T1000 (cell line): ENCODE measurements at places on chromosomes 2 and 18.

DNA sequence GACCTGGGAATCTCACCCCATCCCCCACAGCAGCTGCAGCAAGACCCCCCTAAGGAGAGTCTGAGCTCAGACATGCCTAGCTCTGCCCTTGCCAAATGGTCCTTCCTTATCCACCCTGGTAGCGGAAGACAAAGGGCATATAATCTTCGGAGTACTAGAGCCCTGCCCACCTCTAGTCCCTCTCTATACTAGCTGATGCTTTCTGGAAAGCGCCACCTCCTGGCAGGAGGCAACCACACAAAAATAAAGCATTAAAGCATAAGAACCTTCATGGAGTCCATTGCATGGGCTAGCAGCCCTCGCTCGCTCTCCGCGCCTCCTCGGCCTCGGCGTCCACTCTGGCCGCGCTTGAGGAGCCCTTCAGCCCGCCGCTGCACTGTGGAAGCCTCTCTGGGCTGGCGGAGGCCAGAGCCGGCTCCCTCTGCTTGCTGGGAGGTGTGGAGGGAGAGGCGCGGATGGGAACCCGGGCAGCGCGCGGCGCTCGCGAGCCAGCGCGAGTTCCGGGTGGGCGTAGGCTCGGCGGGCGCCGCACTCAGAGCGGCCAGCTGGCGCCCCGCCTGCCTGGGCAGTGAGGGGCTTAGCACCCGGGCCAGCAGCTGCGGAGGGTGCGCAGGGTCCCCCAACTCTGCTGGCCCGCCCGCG lies 941.2 kb downstream of the SUCLG1 start:
- DNase-seq: no peak

GRCh38 chr18:27824841-27825681 lies 351.9 kb downstream of the CDH2 start:
- DNase-seq: no peak

DNA sequence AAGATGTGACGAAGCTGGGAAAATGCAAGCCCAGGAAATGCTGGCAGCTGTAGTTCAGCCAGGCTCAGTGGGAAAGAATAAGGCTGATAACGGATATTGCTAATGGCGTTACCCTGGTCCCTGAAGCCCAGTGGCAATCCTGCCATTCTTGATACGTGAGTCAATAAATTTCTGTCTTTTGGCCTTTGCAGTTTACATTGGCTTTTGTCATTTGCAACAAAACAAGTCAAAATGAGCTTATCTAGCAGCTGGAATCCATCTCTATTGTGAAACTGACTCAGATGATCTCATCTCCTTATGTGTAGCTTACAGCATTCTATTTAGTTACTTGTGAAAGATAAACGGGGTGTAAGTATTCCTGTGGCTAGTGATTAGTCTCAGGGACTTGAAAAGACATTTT lies 43.8 kb downstream of the ARL6IP6 start:
- DNase-seq: no peak

DNA sequence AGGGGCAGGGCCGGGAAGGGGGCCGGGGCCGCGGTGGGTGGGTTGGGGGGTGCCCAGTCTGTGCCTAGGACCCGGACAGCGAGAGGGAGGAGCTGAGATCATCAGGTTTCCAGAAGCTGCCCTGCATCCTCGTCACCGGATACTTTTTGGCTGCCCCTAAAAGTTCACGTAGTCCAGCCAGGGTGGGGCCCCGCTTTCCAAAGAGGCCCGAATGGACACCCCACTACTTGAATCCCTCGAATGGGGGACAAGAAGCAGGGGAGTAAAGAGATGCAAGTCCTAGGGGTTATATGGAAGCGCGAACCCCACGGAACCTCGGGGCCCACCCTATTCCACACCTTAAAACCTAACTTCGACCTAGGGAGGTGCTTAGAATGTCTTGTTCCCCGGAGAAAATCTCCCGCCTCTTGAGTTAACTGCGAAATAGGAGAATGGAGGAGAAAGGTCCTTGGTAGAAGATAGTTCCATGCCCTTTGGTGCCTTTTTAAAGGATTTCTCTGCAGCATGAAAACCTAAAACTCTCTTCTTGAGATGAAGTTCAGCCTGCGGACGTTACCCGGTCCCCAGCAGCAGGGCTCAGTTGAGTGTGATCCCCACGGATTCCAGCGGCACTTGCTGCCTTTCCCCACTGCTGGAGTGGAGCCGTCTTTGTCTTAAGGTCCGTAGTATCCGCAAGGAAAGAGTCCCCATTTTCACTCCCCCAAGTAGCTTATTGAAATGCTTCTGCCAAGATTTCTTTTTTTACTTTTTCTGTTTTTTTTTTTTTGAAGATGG lies 2.1 kb upstream of the RNF152 start:
- no peak for DNase-seq

- no peak for DNase-seq
Observed at GRCh38 chr2:3139906-3140305, 237.7 kb downstream of the EIPR1 start.

DNA sequence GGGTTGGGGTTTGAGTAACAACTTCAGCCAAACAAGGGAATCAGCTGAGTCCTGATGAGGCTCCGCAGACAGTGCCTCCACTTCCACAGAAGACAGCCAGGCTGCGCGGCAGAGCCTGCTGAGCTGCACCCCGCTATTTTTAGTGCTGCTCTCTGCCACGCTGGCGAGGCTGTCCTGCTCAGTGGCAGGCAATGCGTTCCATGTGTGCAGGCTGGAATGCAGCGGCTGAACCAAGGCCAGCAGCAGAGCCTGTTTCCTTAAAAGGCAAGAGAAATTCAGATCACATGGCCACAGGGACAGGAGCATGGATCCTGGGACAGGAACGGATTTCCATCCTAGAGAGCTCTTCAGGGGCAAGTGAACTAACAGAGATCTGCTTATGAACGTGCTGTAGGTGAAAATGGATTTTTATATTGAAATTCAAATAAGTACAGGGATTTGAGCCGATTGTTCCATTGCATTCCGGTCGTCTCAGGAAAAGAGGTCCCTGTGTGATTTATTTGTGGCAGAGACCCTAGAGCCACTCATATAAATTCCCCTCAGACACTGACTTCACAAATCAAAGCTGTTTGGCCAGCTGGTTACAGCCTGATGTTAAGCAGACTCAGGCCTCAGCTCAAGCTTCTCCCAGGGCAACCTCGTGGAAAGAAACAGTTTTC lies 98.7 kb downstream of the COL6A3 start:
- DNase-seq: no peak
